ENCODE measurements at places on chromosomes 1 and 21. TPM values are rescaled to one million over a fixed set of nuclear protein-coding genes. Genes with fewer than 3 reads are reported as not detected.

Gene FYB2
- total RNA-seq = 10.2 TPM

Gene HCRTR1
- total RNA-seq = not detected

Gene CACNA1E
- total RNA-seq = 0.47 TPM

Gene TNFRSF8
- not detected for total RNA-seq

Gene UBE2U
- not detected for total RNA-seq

DNA sequence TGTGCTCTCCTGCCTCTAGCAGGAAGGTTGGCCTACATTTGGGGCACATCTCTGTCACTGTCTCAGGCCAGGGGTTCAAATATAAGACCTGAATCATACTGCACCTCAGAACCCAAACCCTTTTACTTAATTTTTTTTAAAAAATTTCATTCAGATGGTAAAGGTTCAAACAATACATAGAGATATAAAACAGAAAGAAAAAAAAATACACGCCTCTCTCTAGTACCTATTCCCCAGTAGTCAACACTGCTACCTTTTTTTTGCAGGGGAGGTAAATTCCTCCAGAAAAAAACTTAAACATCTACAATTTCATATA lies 32.9 kb downstream of the MAPKAPK2 start:
- H3K27ac ChIP-seq = peak overlapping the region; percentile 69
- H3K36me3 ChIP-seq = no peaks in the 10 kb centered on the region
- no peak for DNase-seq
- no peaks in the 10 kb centered on the region for H3K27me3 ChIP-seq
- H3K4me1 ChIP-seq = peaks cover 33% of the 10 kb centered on the region

GRCh38 chr21:33947451-33948095 lies 32.0 kb upstream of the ATP5PO start:
- H3K4me3 ChIP-seq = peak overlapping the region; percentile 20
- peak overlapping the region; percentile 79 for H3K27ac ChIP-seq
- H3K36me3 ChIP-seq = no peaks in the 10 kb centered on the region
- H3K4me1 ChIP-seq = peaks cover 22% of the 10 kb centered on the region
- DNase-seq = peak; percentile 79

GRCh38 chr1:36609241-36610027 lies 126.7 kb upstream of the CSF3R start:
- H3K4me3 ChIP-seq = no peak overlapping the region
- H3K27ac ChIP-seq = no peak overlapping the region
- no peaks in the 10 kb centered on the region for H3K4me1 ChIP-seq
- no peaks in the 10 kb centered on the region for H3K27me3 ChIP-seq

DNA sequence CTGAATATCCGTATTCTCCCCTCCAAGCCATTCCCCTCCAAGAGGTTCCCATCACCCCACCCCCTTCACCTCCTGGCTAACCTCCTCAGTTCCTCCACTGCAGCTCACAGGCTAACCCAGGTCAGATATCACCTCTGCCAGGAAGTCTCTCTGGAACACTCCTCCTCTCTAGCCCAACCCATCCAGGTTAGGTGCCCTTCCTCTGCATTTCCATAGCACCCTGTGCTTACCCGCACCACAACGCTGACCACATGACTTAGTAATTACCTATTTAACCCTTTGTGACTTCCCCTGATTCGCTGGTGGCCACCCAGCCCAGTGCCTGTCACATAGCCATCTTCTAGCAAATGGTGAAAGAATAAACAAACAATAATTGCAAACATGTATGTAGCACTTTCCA lies 49.5 kb upstream of the IFFO2 start:
- no peak for DNase-seq
- H3K4me3 ChIP-seq = no peak overlapping the region
- no peaks in the 10 kb centered on the region for H3K36me3 ChIP-seq
- no peak overlapping the region for H3K27ac ChIP-seq

GRCh38 chr21:26840201-26840600 lies 5.0 kb downstream of the ADAMTS1 start:
- H3K4me3 ChIP-seq = no peak overlapping the region
- H3K36me3 ChIP-seq = peaks cover 30% of the 10 kb centered on the region
- no peaks in the 10 kb centered on the region for H3K4me1 ChIP-seq
- H3K27ac ChIP-seq = peak overlapping the region; percentile 14
